ENCODE measurements at places on chromosomes 11 and 22.

GRCh38 chr22:46533070-46533833 is 4.2 kb downstream of the CELSR1 start:
- DNase-seq: no peak

- no peak for DNase-seq
These were observed 330.2 kb upstream of the B3GAT1 start for GRCh38 chr11:134742224-134742612.

GRCh38 chr22:20618488-20618887 is 111.1 kb downstream of the MED15 start:
- no peak for DNase-seq

- peak; percentile 19 for DNase-seq
These were observed 10.5 kb upstream of the MUC2 start for GRCh38 chr11:1064167-1064566.

GRCh38 chr11:60930394-60930793 is 6.1 kb downstream of the TMEM132A start:
- DNase-seq: no peak

GRCh38 chr11:132718711-132719671 is 813.3 kb downstream of the OPCML start:
- DNase-seq: no peak

GRCh38 chr11:68978931-68979594 is 1.7 kb downstream of the MRGPRD start:
- no peak for DNase-seq

DNA sequence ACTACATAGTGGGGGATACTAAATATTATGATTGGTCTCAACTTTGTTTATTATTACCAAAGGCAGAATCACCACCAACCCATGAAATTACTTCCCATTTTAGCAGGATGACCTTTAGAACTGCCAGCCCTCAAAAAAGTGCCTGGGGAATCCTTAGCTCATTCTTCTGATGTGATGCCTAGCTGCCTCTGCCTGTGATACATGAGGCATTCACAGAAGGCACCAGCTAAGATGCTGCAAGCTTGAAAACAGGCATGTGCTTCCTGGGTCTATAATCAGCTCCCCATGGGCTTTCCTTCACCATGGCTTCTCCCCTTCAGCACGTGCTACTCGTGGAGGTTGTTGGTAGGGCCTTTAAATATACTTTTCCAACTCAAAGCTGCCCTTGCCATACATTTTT is 50.4 kb upstream of the ARHGAP20 start:
- DNase-seq: no peak

- no peak for DNase-seq
These were observed 417.2 kb downstream of the OPCML start for GRCh38 chr11:133115099-133115498.

GRCh38 chr11:8011981-8012444 is 24.9 kb downstream of the EIF3F start:
- DNase-seq: no peak

- no peak for DNase-seq
These were observed 866 bp downstream of the GP1BB start for GRCh38 chr22:19723983-19724827.

DNA sequence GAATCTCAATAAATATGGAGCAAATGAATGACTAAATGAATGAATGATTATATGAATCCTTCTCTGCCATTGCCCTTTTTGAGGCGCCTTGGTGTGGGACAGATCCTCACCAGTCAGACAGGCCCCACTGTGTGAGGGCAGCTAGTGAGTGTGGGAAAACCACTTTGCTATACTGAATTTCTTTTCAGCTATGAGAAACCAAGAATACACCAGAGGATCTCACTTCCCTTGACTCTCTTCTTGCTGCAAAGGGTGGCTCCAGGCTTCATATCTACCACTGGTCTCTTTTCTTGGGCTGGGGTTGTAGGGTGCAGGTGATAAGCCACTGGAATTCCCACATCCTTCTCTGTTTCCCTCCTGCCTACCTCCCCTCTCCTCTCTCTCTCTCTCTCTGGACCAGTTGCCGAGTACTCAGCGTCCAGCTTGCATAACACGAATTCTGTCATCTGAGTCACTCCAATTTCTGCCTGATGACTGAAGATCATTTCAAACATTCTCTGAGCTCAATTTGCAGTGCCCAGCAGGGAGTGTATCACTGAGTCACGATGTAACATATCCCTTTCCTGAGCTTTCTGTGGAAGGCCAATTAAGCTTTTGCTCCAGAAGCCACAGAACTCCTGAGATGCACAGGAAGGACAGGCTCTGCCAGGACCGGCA is 304.3 kb upstream of the NCAM1 start:
- no peak for DNase-seq

GRCh38 chr22:38843657-38844314 is at the start of gene NPTXR:
Gene NPTXR, minus strand, starts transcription at chr22:38844028.
- DNase-seq: peak; percentile 10

GRCh38 chr11:119615003-119615881 is 113.8 kb downstream of the NECTIN1 start:
- peak; percentile 79 for DNase-seq
